ENCODE measurements at places on chromosomes 12 and 14.

DNA sequence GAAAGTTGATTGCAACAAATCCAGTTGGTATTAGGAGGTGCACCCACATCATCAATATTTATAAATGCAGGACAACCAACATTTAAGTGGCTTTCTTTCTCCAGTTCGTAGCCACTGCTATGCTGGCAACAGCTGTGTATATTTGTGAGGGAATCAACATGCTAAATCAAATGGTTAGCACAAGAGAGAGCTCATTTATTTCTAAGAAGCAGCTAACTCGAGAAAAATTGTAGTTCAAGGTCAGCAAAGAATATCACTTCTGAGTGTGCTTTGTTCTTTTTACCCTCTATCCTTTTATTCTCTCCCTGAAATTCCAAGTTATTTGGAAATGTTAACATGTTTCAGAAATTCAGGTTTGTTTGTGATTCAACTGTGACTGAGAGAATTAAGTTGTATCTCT, 137.3 kb downstream of the NAV3 start:
- DNase-seq, result no peak

- no peak for DNase-seq
These were observed 22.5 kb upstream of the GSG1 start for GRCh38 chr12:13125996-13126395.

DNA sequence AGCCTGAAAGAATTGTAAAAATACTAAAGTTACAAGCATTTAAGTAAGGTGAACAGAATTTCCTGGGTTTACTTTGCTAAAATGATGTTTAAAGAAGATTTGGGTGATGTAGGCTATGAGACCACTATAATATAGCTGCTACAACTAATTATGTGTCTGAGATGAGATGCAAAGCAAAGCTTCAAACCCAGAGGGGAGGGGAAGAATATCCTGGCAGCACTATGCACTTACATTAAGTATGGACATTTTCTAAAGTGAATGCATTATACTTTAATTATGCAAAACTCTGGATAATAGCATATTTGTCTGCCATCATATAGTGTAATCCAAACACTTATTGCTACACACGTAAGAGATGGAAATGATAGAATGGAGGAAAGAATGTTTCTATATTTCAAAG, 1003.7 kb downstream of the GALC start:
- no peak for DNase-seq

GRCh38 chr12:108839890-108840230, 17.5 kb downstream of the SSH1 start:
- no peak for DNase-seq

DNA sequence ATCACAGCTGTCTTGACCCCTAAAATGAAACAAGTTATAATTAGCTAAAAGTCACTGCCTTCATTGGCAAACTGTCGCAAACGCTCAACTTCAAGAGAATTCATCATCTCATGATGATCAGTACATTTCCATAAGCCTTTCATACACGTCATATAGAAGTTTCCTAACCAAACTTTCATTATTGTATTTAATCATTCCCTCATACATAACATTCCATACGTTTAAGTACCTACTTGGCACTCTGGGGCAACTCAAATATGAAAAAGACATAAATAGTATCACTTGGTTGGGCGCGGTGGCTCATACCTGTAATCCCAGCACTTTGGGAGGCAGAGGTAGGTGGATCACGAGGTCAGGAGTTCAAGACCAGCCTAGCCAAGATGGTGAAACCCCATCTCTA, 12.4 kb upstream of the PPP2R5E start:
- DNase-seq, result no peak

DNA sequence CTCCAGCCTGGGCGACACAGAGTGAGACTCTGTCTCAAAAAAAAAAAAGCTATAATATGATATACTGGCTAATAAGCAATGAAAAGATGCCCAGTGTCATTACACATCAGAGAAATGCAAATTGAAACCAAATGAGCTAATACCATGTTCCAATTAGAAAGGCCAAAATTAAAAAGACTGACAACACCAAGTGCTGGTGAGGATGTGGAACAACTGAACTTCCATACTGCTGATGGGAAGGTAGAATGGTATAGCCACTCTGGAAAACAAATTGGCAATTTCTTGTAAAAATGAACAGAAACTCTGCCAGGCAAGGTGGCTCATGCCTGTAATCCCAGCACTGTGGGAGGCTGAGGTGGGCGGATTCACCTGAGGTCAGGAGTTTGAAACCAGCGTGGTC, 8.5 kb upstream of the PHETA1 start:
- DNase-seq, result no peak

DNA sequence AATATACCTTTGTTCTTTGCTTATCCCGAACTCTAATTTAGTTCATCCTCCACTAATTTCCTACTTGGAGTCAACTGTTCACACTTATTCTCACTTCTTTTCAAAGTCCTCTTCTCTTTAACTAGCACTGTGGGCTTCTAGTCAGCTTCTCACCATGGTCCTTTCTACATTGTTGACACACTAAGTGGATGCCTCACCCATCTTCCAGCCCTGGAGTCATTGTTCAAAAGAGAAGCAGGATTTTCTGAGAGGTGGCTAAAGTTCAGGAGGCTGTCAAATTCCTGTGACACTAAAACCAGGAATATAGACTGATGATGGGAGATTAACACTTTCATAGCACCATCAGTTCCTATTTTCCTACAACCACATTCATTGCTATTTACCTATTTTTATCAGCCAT, 99.3 kb downstream of the PHLDA1 start:
- DNase-seq, result no peak

DNA sequence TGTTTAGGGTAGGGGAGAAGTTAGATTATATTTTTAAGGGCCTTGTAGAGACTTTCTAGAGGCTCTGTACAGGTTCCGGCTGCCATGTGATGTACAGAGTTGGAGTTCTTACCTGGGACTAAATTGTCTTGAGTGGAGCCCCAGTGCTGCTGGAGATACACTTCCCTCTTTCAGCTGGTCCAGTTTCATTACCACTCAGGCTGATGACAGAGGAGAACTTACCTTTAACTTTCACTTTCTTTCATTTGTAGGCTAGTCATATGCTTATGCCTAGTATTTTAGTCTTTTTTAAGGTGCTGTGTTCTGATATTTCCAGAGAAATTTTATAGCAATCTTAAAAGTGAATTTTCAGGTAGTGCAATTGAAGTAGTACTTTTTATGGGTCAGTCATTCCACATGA, 117.3 kb downstream of the ERC1 start:
- DNase-seq, result peak; percentile 61

GRCh38 chr12:41739066-41739465, 405.6 kb downstream of the GXYLT1 start:
- DNase-seq, result no peak

GRCh38 chr14:103849151-103849886, 1.9 kb upstream of the PPP1R13B start:
- no peak for DNase-seq

- peak; percentile 84 for DNase-seq
These were observed 3.4 kb downstream of the RHOF start for GRCh38 chr12:121789800-121790728.

DNA sequence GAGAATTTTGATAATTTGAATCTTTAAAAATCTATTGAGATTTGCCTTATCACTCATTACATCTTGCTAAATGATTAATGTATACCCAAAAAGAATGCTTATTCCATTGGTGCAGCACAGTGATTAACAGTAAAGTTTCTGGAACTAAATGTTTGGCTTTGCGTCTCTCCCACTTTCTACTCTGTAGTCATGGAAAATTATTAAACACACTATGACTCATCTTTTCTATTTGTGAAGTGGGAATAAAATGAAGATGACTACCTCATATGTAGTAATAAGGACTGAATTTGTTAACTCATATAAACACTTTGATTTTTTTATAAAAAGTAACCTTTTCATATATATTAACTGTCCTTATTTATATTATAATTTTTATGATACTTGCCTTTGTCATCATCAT, 118.1 kb downstream of the RERGL start:
- no peak for DNase-seq

- DNase-seq, result no peak
These were observed 6.5 kb downstream of the KRT5 start for GRCh38 chr12:52513736-52514135.

DNA sequence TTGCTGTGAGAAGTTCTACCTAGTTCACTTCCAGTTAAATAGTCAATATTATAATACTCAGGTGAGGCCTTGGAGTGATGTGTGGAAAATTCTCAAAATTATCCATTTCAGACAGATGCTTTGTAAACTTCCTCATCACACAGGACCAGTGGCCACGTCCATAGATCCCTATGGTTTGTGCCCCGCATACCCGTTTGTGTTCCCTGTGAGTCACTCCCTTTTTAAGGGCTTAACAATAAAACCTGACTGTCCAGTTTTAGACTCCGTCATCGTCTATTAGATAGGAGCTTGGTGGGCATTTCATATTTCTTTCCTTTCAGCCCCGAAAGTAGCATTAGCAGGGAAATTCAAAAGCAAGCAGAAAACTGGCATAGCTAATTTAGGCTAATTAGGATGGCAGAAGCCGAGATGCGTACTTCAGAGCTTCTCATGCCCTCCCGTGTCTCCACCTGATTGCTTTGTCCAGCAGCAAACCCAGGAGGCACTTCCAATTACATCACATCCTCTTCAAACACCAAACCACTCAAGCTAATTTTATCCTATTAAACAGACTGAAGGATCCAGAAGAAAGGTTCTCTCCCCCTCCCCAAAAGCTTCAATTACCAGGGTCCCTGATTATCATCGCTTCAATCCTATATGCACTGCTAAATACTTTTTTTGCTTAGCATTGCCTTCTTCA, 186.6 kb upstream of the OTX2 start:
- DNase-seq, result no peak

All from suppressor macrophage treated with lipopolysaccharide for 4 hours (primary cell).